RWPE1 (cell line): ENCODE measurements at places on chromosomes 11 and 22.

- no peak for DNase-seq
These were observed 35.7 kb upstream of the MICAL2 start for GRCh38 chr11:12074529-12075195.

- no peak for DNase-seq
These were observed 41.3 kb upstream of the MN1 start for GRCh38 chr22:27842669-27843431.

GRCh38 chr22:22390989-22391388, 117.6 kb downstream of the ZNF280B start:
- no peak for DNase-seq

DNA sequence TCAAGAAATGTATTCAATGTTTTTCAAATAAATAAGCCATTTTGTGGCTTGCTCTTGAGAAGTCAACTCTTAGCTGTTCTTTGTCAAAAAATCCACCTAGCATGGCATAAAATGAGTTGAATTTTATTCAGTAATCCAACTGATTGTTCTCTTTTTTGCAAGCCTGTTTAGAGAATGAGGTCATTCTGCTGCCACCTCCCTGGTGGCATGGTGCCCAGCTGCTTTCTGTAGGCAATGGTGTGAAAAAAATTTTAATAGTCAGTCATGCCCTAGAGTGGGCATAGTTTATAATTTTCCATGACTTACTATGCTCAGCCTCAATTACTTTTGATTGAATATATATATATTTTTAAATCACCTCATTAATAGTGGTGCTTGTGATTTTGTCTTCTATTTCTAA, 177.2 kb downstream of the INSC start:
- DNase-seq = no peak

DNA sequence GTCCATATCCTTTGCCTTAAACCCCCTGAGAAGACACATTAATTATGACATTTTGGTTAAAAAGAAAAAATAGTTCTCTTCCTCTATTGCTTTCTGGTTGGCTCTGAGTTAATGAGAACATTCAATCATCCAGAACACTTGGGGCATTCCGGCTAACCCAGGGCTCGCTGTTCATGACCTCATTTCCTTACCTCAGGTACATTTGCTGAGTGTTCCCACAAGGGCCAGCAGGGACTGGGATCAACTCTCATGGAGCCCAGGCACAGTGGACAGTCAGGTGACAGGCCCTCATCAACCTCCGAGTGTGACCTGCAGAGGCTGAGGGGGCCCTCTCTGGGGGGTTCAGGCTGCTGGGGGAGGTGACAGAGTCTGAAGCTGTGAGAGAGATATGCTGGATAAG, 98.9 kb downstream of the MYO18B start:
- no peak for DNase-seq

DNA sequence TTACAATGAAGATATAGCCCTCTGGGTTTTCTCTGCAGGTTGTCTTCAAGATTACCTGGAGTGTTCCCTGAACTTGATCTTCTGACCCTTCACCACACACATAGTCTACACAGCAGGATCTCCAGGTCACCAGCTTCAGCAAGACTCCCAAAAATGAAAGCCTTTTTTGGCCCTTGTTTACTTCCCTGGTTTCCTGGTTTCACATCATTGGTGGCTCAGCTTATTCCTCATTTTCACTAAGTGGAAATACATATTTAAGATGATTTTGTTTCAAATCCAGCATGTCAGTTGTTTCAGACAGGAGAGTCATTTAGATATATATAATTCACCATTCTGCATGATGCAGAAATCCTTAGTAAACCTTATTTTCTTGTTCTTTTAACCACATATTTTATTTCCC, 41.6 kb upstream of the MPEG1 start:
- DNase-seq = no peak

DNA sequence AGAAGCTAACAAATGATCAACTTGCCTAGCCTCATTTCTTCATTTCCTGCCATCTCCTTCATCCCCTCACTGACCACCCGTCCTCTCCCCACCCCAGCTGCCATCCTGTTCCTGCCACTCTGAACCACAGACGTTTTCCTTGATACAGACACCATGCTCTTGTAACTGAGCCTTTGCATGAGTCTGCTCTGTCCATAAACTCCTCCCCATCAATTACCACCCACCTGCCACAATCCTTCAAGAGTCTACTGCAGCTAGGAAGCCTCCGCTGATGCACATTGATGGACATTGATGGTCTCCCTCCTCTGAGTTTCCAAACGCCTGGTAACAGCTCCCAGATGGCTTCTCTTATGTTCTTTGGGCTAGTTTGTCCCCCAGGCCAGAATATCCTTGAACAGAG, 193.8 kb downstream of the DBX1 start:
- no peak for DNase-seq

GRCh38 chr11:70068345-70068744, 9.8 kb upstream of the ANO1 start:
- no peak for DNase-seq

GRCh38 chr22:47351836-47352579, 589.6 kb downstream of the TBC1D22A start:
- DNase-seq = no peak

DNA sequence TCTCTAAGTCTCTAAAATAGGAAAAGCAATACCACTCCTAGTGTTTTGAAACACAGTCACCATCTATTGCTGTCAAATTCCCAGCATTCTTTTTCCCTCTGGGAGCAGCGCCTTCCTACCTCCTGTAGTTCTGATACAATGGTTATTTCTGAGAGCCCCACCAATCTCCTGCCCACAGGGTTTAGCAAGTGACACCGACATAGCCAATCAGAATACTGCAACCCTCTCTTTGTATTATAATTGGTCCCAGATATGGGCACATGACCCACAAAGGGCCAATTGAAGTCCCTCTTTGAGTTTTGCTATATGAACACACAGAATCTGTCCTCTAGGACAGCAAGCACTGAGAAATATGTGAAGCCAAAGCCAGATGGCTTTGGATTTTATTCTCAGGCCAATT, 16.9 kb upstream of the ARHGAP42 start:
- DNase-seq = no peak

DNA sequence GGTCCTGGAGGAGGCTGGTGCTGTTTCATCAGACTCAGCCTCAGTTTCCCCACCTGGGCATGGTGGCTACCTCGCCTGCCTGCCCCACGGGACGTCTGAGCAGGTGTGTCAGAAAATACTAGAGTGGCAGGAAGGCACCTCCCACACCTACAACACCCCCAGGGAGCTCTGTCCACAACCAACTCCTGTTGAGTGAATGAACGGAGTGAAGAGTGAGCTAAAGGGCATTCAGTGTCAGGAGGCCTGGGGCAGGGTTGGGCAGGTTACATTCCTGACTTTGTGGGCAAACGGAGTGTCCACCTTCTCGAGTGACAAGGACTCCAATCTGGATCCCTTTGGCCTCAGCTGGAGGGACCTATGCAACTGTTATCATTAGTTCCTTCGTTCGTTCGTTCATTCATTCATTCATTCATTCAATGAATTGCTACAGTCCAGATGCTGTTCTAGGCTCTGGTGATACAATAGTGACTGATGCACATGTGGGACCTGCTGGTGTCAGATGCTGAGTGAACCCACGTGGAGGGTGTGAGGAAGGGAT, 195.2 kb downstream of the CTTN start:
- DNase-seq = no peak

DNA sequence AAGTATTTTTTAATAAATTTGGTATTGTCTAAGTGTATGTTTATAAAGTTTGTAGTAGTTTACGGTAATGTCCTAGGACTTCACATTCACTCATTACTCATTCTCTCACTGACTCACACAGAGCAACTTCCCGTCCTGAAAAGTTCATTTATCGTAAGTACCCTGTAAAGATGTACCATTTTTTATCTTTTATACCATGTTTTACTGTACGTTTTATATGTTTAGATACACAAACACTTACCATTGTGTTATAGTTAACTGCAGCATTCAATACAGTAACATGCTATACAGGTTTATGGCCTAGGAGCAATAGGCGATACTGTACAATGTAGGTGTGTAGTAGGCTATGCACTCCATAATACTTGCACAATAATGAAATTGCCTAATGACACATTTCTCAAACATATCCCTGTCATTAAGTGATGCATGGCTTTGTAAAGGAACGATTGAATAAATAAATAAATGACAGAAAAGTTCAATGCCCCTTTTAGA, 12.5 kb upstream of the CARD18 start:
- no peak for DNase-seq

DNA sequence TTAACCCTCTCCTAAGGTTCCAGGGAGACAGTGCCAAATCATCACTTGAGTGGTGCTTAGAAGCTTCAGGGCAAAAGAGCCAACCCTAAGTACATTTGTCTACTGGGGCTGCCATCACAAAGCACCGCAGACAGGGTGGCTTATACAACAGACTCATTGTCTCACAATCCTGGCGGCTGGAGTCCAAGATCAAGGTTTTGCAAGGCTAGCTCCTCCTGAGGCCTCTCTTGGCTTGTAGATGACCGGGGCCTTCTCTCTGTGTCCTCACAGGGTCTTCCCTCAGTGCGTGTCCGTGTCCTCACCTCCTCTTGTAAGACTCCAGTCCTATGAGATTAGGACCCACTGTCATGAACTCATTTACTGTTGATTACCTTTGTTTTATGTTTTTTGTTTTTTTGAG, 34.1 kb upstream of the CD81 start:
- no peak for DNase-seq

DNA sequence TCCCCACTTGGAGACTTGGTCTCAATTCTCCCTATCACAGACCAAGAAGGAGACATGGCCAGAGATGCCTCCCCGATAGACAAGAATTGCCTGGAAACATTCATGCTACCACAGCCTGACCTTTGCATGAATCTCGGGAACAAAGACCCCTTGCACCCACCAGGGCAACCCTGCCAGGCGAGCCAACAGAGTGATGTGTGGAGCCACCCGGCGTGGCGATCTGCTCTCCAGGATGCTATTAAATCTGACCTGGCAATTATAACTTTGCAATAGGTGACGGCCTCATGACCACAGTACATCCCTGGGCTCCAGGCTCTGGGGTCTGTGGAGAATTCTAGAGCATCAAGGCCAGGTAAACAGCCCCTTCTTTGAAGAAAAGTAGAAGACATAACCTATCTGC, 31.1 kb upstream of the MN1 start:
- no peak for DNase-seq

- DNase-seq = no peak
These were observed 78.9 kb upstream of the MPPED2 start for GRCh38 chr11:30665067-30665466.

DNA sequence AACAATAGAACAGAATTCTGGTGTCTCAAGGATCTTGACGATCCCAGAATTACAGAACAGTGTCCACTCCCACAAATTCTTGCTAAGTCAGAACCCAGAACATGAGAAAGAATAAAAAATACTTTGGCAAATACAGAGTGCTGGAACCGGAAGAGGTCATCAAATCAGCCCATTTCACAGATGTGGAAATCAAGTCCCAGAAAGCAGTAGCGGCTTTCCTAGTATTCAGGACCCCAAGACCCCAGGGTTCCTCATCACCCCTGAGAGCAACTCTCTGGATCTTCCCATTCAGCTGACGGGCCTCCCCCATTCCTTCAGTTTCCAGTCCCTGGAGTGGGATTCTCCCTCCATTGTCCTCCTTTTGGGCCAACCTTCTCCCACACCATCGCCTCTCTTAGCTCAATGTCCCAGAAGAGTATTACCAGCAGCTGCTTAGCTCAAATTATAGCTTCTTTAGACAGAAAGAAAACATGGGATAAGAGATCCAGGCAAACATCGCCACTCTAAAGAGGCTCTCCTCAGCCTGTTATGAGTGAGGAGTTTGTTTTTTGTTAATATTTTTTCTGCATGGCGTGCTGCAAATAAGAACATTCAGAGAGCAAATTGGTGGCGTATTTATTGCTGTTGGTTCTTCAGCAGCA, 268.3 kb downstream of the MN1 start:
- no peak for DNase-seq

DNA sequence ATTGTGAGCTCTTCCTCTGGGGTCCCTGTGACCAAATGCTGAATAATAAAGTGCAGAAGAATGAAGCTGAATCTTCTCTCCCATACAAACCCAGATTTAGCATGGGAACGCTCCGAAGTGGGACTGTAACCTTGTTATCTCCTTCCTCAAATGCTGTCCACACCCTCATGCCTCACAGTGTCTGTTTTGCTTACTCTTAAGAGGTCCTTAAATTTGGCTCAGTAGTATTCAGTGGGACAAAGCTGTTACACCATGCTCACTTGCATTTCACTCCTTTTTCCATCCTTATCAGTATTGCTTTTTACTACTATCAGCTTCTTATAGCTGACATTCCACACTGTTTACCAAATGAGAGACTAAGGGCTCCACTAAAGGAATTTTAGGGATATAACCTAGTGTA, 13.8 kb upstream of the AMOTL1 start:
- DNase-seq = no peak

DNA sequence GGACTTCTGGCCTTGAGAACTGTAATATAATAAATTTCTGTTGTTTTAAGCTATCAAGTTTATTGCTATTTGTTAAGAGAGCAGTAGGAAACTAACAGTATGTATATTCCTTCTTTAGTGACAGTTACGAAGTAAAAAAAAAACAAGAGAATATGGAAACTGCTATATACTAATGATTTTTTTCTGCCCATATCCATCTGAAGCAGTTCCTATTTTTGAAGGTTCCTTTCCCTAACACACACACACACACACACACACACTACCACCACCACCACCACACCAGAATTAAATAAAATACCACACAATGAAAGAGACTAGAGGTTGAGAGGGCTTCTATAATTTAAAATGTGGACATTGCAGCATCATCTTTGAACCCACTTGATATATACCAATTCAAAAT, 44.4 kb upstream of the CARD18 start:
- DNase-seq = no peak

DNA sequence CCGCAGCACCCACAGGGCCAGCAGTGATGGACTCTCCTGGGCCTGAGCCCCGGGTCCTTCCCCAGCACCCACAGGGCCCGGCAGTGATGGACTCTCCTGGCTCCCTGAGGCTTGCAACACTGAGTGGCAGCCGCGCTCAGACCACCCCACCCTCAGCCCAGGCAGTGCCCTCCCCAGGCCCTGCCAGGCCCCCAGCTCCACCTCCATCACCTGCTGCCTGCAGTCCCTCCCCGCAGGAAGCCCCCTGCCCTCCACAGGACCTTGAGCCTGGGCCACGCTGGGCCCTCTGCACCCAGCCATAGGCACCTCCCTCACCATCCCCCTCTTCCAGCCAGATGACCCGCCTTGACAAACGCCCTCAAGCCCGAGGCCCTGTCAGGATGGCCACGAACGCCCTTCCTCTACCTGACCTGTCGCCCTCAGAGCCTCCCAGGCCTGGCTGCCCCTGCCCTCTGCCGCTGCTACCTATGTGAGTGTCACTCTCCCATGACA, 11.4 kb downstream of the ALG12 start:
- DNase-seq = no peak

DNA sequence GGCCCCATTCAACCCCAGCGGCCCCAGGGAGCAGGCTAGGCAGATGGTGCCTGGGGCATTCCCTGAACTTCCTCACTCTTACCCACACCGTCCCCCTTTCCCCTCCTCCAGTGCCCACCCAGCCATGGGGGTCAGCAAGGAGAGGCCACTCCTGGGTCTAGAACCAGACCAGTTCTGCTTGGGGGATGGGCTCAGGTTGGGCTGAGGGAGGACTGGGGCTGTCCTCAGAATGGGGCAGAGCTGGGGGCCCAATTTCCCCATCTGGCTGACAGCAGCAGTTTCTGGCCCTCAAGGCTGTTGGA, 12.4 kb downstream of the SCYL1 start:
- no peak for DNase-seq
